ENCODE measurements at places on chromosomes 7 and 10.

DNA sequence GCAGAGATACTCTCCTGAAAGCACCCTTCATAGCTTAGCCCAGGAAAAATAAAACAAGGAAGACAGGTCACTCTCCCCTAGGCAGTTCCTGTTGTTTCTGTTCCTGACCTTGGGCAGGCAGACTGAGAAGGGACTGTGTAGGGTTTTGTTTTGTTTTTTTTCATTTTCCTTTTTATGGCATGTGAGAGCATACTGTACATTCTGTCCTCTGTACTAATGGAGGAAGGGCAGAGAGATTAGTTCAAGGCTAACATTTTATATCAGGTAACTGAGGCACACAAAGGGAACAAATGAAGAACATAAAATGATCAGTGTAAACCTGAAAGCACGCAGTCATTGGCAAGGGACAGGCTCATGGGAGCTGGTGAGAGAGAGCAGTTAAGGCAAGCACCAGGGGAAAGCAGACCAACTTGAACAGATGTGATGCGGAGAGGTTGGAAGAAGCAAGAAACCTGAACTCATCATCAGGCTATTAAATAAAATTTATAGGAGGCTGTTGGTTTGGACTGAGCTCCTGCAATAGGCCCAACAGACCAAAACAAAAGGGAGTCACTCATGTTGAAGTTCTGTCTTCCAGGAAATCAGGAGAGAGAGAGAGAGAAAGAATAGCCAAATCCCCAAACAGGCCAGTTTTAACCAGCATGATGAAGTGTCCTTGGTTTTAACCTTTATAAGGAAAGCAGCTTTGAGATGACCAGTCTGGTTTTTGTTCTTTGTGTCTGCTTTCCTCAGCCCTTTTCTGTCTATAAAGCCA, 34.1 kb upstream of the PDCD4 start:
- DNase-seq, result no peak

DNA sequence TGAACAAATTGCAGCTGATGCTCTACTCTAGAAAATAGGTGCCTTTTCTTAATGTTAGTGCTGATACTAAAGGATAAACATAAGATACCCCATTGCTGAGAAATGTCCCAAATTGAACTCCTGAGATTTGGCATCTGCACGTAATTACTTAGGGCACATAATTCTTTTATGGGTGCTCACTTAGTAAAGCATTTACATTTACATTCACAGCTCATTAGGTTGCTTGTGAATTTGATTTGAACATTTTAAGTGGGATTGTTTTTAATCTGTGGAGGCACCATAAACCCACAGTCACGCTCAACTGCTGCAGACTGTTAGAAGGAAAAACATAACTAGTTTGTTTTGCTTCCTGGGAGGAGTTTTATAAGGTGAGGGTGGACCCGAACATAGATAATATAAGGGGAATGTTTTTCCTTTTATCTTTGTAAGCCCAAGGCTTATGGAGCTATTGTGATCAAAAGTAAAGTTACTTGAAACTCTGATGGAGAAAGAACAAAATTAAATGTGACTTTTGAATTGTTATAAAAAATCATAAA, 560.8 kb downstream of the REEP3 start:
- no peak for DNase-seq

DNA sequence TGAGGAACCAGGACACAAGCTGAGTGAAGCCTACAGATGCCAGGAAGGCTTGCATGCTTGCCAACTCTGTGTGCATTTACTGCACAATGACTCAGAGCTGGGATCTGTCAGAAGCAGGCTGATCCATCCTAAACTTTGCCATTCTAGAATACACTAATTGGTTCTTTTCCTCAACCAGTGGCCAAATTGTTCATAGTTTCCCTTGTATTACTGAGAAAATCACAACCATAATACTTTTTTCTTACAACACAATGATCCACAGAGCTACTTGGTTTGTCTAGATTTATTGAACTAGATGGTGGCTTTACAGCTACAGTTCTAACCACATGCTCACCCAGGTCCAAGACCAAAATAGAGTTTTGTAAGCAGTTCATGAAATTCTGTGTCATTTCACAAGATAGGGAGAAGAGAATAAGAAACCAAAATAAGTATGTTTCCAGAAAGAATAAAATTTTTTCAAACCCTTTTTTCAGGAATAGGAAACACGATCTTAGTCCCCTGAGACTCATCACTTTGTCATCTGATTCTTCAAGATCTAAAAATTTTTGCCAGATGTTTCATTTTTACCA, 21.0 kb upstream of the LRRC17 start:
- DNase-seq, result peak; percentile 75

DNA sequence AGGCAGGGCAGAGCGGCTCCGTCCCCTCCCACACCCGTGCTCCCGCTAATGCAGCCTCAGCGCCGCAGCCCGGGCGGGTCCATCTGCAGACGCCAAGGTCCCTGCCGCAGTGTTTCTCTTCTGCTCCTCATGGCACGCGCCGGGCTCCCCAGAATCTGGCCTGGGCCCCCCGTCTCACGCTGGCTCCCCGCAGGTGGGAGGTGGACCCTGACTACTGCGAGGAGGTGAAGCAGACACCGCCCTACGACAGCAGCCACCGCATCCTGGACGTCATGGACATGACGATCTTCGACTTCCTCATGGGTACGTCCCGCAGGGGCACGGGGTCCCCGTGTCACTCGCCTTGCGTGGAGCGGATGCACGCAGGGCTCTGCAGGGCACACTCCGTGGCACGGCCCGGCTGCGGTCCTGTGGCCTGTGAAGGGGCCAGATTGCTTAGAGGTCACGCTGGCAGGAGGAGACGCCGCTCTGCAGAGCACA, 33.5 kb upstream of the FOXL3 start:
- no peak for DNase-seq

DNA sequence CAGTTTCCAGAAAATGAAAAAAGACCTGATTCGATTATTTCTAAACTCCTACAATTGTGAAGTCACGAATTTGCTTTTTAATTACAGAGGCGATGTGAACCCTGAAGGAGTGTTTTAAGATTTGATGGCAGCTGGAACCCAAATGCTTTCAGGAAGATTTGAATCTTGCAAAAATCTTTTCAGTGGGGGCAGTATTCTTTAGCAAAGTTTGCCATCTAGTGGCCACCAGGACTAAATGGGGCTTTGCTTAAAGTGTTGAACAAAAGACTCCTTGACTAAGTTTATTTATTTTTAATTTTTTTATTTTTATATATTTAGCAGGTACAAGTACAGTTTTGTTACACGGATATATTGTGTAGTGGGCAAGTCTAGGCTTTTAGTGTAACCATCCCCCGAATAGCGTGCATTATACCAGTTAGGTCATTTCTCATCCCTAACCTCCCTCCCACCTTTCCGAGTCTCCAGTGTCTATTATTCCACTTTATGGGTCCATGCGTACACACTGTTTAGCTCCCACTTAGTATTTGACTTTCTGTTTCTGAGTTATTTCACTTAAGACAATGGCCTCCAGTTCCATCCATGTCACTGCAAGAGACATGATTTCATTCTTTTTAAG, 98.8 kb downstream of the CACNB2 start:
- peak; percentile 55 for DNase-seq

DNA sequence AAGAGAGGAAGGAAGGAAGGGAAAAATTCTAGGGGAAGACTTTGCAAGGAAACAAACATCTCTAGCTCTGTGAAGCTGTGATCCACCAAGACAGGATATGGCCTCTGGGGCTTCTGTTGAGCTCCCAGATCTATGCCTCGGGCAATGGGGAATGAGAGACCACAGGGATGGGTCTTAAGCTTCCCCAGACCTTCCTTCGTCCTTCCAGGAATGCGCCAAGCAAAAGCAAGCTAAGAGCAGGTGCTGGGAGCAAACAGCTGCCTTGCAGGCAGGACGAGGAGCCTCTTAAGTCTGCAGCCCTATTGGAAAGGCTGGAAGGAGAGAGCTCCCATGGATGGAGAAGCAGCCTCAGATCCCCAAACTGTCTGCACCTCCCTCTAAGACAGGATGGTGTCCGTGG, 21.9 kb upstream of the ELN start:
- DNase-seq, result no peak

- no peak for DNase-seq
Observed at GRCh38 chr7:124369310-124369709, 336.4 kb upstream of the TMEM229A start.

DNA sequence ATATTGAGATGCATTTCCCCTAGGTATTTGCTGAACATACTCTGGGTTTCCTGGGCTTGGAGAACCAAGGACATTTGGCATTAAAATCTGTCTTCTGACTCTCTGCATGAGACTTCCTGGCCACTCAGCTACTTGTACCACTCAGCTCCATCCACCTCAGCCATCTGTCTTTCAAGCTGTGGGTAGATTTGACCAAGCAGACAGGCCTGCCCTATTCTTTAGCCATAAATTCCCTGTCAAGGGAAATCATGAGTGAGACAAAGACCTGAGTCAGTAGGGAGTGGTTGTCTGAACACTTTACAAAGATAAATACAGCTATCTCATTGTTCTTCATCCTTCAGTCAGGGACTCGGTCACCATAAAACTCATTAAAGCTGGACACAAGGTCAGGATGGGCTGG, 399.1 kb downstream of the GPAM start:
- no peak for DNase-seq

- no peak for DNase-seq
Observed at GRCh38 chr10:85557077-85557476, 809.5 kb downstream of the GRID1 start.

GRCh38 chr7:81846398-81846797, 76.6 kb upstream of the HGF start:
- DNase-seq, result peak; percentile 30

Data from fibroblast of the conjunctiva (primary cell).